ENCODE measurements at places on chromosomes 5 and 9.

- no peak for DNase-seq
Measured at GRCh38 chr9:112680731-112681402, 37.0 kb downstream of the INIP start.

GRCh38 chr5:56755036-56755555 is 60.3 kb upstream of the MAP3K1 start:
- no peak for DNase-seq

DNA sequence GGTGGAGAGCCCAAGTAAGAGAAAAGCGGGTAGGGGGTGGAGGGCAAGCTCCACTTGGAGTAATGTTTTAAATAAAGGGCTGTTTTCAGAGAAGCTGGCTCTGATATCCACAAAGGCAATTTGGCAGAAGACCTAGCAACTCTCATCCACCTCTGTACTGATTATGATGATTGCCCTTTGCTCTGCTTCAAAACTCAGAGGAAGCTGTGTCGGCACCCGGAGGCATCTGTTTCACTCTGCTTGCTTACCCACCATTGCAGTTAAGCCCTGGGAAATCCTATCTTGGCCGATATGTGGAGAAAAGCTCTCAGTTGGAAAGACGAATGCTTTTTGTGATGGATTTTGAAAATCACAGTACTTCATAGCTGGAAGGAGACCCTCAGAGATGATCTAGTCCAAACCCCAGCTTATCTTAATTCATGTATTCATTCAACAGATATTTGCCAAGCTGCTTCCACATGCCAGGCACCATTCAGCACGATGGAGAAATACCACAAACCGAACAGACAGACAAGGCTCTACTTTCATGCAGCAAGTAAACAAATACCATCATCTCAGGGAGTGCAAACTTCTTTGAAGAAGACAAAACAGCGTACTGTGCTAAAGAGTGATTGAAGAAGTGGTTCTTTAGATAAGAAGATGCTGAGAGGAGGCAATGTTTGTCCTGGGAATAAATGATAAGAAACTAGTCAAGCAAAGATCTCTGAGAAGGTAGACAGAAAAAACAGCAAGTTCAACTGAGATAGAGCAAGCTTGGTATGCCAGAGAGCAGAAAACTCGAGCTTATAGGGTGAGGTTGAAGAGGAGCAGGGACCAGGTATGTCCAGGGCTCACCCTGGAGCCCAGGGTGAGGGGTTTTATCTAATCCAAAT is 140.4 kb upstream of the SPDL1 start:
- no peak for DNase-seq

DNA sequence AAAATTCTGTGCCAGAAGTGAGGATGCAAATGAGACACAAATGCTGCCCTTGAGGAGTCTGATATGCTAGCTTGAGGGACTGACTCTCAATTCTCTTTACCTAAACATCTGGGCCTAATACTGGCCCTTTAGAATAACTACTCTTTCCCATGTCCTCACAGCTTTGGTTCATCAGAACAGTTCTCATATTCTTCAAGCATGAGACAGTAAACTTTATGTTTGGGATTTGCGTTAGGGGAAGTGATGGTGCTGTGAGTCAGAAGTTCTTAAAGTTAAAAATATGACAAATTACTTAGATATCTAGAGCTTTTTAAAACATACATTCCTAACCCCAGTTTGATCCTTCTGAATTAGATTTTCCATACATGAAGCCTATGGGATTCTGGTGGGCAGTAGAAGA is 665.0 kb upstream of the RGMB start:
- DNase-seq: no peak

- DNase-seq: no peak
Measured at GRCh38 chr5:68383888-68384310, 168.3 kb downstream of the PIK3R1 start.

GRCh38 chr9:99073985-99074901 is 30.7 kb upstream of the TGFBR1 start:
- DNase-seq: no peak

Measured in LNCaP clone FGC (cell line).